ENCODE measurements at places on chromosomes 3 and 15.

GRCh38 chr15:44657378-44657777, 6.1 kb downstream of the SPG11 start:
- ATAC-seq, result no peak

DNA sequence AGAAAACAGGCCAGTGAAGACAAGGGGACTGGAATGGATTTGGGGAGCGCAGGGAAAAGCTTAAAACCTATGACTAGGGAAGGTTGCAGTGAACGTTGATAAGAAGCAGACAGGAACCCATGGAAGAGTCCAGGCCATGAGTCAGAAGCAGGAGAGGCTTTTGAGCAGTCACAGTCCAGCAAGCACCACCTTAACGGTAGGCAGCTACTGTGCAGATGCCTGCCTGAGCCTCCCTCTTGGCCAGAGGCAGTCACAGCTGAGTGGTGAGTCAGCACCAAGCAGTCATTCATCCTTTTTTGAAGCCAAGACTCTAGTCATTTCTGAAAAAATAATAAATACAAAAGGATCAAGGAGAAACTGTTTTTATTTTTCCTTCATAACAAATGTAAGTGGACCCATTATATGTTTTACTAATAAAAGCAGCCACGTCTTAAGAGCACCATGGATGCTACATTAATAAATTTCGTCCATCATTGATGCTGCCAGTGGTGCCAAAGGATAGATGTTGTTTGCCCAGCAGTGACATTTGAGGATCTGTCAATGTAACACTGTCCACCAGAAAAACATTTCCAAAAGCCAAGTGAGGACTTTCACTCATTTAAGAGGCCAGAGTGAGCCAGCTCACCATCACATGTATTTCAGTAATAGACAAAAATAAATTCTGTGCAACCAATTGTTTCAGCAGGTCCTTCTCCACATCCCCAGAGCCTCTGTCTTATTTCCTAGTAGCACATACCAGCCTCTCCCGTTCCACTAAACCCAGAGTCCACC, 42.1 kb upstream of the ACTC1 start:
- peak; percentile 92 for ATAC-seq

GRCh38 chr3:102069211-102069662, 219.9 kb downstream of the NFKBIZ start:
- peak; percentile 88 for ATAC-seq

- peak; percentile 75 for ATAC-seq
Observed at GRCh38 chr15:41934843-41935242, 37.5 kb downstream of the EHD4 start.

DNA sequence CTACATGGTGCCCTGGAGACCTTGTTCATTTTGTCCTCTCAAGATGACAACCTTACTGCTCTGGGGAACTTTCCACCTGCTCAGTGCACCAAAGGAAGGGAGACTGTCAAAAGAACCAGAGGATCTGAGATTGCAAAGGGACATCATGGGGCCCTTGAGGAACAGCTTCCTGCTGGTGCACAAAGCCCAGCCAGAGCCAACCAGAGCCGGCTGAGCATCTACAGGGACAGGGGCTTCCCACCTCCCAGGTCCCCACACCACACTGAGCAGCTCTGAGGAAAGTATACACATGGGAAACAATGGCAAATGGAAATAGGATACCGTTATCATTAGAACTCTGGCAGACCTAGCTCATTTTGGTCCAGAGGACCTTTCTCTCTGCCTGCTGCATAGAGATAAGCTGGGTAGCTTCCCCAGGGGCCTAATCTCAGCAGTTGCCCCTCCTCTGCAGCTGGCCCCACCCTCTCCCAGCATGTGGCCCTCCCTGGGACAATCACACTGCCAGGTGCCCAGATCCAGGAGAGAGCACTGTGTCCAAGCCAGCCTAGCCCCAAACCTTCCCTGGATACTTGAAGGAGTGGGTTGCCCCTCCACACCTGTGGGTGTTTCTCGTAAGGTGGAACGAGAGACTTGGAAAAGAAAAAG, 123.4 kb upstream of the PRR20G start:
- ATAC-seq, result no peak

DNA sequence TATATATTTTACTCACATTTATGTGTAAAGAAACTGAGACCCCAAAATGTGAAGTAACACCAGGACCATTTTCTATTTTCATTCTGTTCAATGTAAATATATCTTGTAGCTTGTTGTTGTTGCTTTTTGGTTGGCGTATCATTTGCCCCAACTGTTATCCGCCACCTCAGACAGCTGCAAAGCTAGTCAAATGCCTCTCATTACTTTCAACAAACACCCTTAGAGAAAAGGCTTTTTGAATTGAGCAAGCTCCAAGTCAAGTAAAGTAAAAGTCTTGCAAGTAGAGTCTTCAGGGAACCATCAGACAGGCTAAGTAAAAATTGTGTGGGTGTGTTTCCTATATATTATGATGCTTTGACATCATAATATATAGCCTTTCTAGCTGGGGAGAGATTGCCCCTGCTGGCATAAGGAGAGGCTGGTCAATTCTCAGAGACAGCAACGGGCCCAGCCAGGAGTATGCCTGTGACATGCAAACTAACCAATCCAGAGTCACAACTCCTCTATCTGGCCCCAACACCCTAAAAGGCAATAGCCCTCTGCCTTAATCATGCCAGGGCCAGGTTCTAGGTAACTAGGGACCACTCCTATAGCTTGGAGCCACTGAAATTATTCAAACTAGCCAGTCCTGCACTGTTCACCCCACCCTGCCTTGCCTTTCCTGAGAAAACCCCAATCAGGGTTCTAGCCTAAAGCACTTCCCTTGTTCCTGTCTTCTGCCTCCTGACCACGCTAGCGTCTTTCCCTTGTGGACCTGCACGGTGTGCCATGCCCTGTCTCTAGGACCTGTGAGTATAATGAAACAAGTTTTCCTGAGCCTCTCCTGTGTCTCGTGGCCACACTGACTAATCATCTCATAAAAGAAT, 75.6 kb downstream of the RAD18 start:
- peak; percentile 29 for ATAC-seq

- no peak for ATAC-seq
Observed at GRCh38 chr3:125359700-125360099, 15.4 kb downstream of the ZNF148 start.

Measured in esophagus mucosa (tissue), 1 donor.